Activated gamma-delta T cell (primary cell): ENCODE measurements at places on chromosomes 5 and 9.

GRCh38 chr9:76984486-76984885, 35.0 kb upstream of the FOXB2 start:
- no peak for DNase-seq

DNA sequence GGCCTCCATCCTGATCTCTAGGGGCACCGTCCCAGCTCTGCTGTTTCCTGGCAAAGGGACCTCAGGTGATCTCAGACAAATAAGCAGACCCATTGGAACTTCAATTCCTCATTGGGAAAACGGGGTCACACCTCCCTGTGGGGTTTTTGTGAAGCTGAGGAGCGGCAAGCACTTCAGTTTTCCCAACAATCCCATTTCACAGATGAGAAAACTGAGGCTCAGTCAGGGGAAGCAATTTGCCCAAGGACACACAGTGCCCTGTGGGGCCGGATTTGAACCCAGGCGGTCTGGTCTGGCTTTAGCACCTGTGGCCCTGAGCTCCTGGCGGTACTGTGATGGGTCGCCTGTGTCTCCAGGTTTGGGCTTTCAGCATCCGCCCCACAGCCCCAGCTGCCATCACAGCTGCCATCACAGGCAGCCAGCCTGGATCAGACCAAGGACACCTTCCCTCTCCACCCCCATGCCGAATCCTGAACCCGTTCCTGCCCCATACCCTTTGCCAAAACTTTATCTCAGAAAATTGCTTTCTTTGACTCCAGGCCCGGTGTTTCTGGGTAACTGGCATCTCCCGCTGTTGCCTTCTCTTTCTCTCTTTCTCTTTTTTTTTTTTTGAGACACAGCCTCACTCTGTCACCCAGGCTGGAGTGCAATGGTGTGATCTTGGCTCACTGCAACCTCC, 26.4 kb downstream of the NCS1 start:
- DNase-seq = no peak

DNA sequence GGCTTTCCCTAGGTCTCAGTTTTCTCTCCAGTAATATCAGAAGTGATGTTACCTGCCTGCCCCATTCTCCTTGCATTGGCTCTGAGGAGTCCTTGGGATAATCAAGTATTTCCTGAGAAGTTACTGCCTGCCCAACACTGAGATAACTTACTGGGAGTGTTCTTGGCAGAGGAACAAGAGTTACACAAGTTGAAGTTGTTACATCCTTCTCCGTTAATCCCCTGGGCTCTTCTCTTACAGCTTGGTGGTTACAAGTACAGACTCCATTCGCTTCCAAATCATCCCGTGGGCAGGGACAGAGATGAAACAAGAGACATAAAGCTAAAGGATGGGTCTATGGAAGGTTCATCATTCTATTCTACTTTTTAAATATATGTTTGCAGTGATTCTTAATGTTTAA, 74.1 kb upstream of the SAP30L start:
- no peak for DNase-seq

DNA sequence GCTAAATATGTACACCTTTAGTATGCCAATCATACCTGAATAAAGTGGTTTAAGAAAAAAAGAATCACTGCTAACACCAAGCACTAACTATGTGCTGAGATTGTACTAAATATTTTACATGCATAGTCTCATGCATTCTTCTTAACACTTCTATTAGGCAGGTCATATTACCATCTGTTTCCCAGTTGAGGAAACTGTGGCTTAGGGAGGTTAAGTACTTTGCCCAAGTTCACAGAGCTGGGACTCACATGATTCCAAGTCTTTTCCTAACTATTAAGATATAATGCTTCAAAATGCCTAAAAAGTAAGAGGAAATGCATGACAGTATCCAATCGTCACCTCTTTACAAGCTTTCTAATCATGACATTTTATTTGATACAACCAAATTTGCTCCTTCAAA, 69.2 kb upstream of the PLPP6 start:
- no peak for DNase-seq

- DNase-seq = no peak
Measured at GRCh38 chr5:34822956-34823715, 15.8 kb upstream of the TTC23L start.
